Activated T-cell treated with anti-CD3 and anti-CD28 coated beads, Interleukin-2, amount 50 U/mL, for 72 hours (primary cell): ENCODE measurements at places on chromosomes 7 and 10.
A peak's percentile ranks its signal among the peaks of the same experiment; 100 is the strongest.

DNA sequence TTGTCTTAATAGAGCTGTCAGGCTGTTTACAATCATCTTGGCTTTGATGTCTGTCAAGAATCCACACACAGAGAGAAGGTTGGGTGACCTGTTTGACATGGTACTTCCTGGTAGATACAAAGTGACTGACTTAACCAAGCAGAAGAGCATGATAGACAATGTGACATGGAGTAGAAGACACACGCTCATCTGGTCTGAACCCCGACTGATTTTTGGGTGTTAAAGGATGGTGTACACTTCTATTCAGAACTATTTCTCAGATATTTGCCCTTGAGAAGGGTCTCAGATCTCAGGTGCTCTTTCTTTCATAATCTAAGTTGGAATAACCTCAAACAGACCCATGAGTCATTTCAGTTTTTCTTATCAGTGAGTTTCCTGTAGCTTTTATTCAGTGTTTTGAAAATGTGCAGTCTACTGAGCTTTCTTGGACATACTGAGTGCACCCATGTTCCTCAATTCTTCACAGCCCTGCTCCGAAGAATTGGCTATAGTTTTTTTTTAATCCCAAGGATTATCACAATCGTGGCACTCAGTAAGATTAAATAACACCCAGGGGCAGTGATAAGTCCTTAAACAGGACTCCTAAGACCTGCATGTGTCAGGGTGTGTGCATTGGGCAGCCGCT is 46.4 kb upstream of the NXPH1 start:
- no peak for DNase-seq
- no peak overlapping the region for H3K4me3 ChIP-seq
- peaks cover 28% of the 10 kb centered on the region for H3K27me3 ChIP-seq
- no peaks in the 10 kb centered on the region for H3K36me3 ChIP-seq
- peaks cover 10% of the 10 kb centered on the region for H3K4me1 ChIP-seq

GRCh38 chr10:86372784-86373239 is 6.2 kb upstream of the GRID1 start:
- H3K4me3 ChIP-seq, result no peak overlapping the region
- H3K36me3 ChIP-seq, result no peaks in the 10 kb centered on the region
- no peaks in the 10 kb centered on the region for H3K4me1 ChIP-seq
- DNase-seq, result no peak
- peaks cover 50% of the 10 kb centered on the region for H3K27me3 ChIP-seq

DNA sequence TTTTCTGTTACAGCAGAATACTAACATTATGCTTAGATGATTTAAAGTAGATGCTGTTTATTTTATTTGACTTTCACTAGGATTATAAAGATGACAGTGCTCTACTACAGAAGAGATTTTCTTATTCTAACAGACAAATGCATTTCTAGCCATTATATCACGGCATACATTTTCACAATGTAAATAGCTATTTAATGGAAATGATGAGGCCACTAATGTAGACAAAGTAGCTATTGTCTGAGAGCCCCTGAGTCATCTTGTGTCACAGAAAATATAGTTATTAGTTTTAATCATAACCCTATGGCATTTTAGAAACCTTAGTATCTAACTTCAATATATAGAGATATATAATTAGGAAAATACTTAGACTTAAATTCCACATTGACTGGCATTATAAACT is 158.0 kb upstream of the AHR start:
- H3K27me3 ChIP-seq, result no peaks in the 10 kb centered on the region
- no peaks in the 10 kb centered on the region for H3K36me3 ChIP-seq
- no peak overlapping the region for H3K27ac ChIP-seq
- no peak overlapping the region for H3K4me3 ChIP-seq

DNA sequence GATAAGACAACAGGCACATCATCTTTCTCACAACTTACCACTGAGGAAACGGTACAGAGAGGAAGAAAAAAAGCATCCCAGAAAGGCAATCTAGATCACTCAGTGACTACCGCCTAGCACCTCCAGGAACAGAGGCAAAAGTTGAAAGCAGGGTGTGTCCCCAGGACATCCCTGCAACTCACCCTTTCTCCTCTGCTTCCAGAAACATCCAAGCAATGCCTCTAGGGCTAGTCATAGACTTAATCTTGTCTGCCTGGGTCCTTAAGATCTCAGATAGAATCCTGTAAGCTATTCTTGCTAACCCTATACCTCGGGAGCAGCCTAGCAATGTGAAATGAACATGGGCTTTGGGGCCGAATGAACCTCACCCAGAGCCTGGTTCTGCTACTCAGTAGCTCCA is 18.8 kb upstream of the PDCD4 start:
- peak overlapping the region; percentile 68 for H3K4me3 ChIP-seq
- H3K27me3 ChIP-seq, result no peaks in the 10 kb centered on the region
- peaks cover 8% of the 10 kb centered on the region for H3K36me3 ChIP-seq
- peaks cover 77% of the 10 kb centered on the region for H3K4me1 ChIP-seq

DNA sequence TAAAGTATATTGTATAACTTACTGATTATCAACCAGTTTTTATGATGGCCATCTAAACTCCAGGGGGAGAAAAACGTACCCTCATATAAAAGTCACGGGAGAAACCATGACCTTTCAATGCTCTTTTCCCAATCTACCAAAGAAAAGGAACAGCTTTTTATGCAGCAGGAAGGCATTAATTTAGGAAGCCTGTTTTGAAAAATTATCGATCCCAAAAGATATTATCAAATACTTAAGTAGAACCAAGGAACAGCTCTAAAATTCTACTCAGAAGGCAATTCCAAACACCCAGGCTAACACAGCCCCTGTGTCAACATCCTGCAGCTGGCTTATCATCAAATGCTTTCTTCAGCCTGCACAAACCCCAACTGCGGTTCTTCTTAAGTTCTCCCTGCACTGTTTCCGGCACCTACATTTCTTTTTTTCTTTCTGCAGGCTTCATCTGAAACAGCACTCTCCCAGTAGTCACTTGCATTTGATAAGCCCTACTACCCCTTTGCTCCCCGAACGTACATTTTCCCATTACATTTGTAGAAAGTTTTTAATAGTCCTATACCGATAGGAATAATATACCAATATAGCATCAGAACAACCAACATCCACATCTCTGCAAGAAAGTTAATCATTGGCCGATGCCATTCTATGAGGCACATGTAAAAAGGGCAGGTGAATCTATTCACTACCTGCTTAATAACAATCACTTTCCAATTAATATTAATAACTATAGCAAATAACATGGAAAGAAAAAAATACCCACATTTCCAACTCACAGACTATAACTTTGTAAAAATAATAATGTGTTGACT is 47.9 kb downstream of the PIP4K2A start:
- no peaks in the 10 kb centered on the region for H3K27me3 ChIP-seq
- DNase-seq, result peak; percentile 60
- H3K4me3 ChIP-seq, result peak overlapping the region; percentile 97
- peaks cover 82% of the 10 kb centered on the region for H3K4me1 ChIP-seq

GRCh38 chr7:30478349-30479201 is at the start of gene NOD1:
NOD1 (minus strand) TSS chr7:30478784; CDS start chr7:30456921, 21,863 bp downstream.
- H3K27ac ChIP-seq, result peak within 1 kb of the TSS; percentile 91
- H3K36me3 ChIP-seq, result peaks cover 5% of the 10 kb centered on the region

GRCh38 chr7:132866144-132866531 is 215.8 kb downstream of the CHCHD3 start:
- H3K4me1 ChIP-seq, result no peaks in the 10 kb centered on the region
- peaks cover 3% of the 10 kb centered on the region for H3K36me3 ChIP-seq
- DNase-seq, result no peak
- no peaks in the 10 kb centered on the region for H3K27me3 ChIP-seq
- no peak overlapping the region for H3K27ac ChIP-seq

GRCh38 chr10:58608351-58608750 is 95.7 kb downstream of the BICC1 start:
- H3K4me3 ChIP-seq, result no peak overlapping the region
- no peaks in the 10 kb centered on the region for H3K27me3 ChIP-seq
- DNase-seq, result no peak
- no peaks in the 10 kb centered on the region for H3K4me1 ChIP-seq
- H3K36me3 ChIP-seq, result no peaks in the 10 kb centered on the region

DNA sequence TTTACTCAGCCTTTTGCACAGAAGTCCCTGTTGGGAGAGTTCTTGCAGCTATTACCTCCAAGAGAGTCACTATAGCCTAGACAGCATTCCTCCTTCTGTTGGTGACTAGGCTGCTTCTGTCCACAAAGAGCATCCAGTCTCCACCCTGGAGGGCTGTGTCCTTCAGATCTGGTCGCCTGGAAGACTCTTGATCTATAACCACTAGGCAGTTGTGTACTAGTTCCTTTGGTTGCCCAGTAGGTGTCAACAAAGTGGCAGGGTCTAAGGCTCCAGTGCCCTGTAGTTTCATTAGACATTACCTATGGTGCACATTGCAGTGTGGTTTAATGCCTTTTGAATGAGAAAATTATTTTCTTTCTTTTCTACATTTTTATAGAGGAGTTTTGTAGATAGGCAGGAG is 11.3 kb upstream of the AKR1C2 start:
- no peaks in the 10 kb centered on the region for H3K36me3 ChIP-seq
- H3K4me3 ChIP-seq, result no peak overlapping the region
- no peak for DNase-seq
- H3K27ac ChIP-seq, result no peak overlapping the region

DNA sequence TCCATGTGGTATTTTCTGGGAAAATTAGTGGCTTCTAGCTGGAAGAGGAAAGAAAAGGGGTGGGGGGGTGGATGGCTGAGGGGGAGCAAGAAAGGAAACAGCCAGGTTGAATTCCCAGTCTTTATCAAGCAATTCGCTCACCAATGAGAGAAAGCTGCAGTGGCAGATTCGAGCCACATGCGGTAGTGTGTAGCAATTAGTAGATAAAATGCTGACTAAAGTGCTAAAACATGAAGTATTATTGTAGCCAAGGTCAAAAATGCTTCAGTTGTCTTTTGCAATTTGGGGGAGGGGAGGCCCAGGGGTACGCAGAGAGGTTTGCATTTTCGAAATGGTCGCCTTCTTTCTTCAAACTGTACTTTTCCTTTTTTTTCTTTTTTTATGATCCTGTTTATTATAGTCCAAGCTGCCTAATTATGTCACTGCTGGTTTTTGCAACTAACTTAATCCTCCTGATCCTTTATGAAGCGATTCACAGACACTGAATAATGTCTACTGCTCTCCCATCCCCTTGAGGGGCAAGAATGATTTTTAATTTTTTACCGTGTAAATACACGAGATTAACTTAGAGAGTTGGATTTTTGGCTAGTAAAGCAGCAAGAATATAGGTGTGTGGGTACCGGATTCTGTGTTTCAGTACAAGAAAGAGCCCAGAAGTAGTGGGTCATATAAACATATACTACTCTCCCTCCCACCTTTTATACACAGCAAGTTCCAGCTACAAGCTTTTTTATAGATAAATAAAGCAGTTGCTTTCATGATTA is 3.6 kb upstream of the ARID5B start:
- no peaks in the 10 kb centered on the region for H3K27me3 ChIP-seq
- peak overlapping the region; percentile 88 for H3K4me3 ChIP-seq
- peaks cover 48% of the 10 kb centered on the region for H3K4me1 ChIP-seq

- H3K36me3 ChIP-seq, result no peaks in the 10 kb centered on the region
- DNase-seq, result no peak
- H3K4me3 ChIP-seq, result no peak overlapping the region
Measured at GRCh38 chr7:20310963-20311742, 19.5 kb upstream of the ITGB8 start.

DNA sequence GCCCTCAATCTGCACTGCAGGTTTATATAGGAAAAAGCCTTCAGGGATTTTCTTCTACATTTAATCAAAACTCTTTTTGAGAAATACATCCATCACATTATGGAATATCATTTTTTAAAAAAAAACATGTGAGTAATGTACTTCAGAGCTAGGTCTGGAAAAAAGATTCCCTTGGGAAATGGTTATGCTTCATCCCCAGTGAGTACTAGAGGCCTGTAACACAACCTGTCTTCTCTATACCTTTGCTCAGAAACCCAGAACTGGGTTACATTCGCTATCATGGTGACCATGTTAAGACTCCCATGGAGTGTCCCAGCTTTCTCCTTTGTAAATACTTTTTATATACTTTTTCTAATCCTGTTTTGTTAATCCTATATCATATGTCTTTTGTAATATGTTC is 186.9 kb downstream of the LRRTM3 start:
- no peaks in the 10 kb centered on the region for H3K36me3 ChIP-seq
- no peak for DNase-seq

GRCh38 chr7:64744680-64745079 is 49.5 kb upstream of the ZNF138 start:
- H3K27me3 ChIP-seq, result no peaks in the 10 kb centered on the region
- no peak overlapping the region for H3K4me3 ChIP-seq
- no peak for DNase-seq
- no peaks in the 10 kb centered on the region for H3K4me1 ChIP-seq
- H3K27ac ChIP-seq, result no peak overlapping the region

DNA sequence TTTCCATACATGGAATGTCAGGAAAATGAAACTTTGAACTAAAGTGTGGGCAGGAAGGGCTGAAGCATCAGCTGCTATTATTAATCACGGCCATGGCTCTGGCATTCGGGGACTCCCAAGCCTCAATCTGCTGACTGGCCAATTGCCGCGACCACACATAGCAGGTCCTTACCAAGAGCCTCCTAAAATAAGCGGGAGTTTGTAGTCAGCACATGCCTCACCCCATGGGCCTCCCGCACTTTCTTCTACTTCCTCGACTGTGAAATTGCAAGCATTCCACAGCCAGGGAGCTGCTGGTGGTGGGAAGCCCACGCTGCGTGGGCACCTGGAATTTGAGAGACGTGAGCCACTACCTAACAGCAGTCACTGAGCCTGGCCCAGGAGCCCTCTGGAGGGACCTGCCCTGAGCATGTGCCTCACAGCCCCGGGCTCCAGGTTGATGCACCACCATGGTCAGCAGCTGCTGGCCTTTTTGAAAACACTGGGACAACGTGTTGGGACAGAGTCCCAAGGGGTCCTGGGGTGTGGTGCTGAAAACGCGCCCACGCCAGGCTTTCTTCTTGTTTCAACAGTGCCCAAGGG is 211.4 kb downstream of the TNS3 start:
- H3K27ac ChIP-seq, result no peak overlapping the region
- no peak overlapping the region for H3K4me3 ChIP-seq
- DNase-seq, result no peak
- H3K4me1 ChIP-seq, result no peaks in the 10 kb centered on the region

DNA sequence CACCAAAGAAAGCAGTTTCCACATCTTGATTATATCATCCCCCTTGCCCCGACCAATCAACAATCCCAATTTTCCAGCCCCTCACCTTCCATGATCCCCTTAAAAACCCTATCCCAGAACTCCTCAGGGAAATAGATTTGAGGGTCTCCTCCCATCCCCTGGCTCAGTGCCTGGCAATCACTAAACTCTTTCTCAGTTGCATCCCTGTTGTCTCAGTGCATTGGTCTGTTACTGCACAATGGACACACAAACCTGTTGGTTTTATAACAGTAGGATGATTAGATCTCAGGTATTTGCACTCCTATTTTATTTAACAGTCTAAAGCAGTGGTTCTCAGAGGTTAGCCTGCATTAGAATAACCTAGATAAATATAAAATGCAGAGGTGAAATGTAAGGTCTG is 45.2 kb upstream of the RELN start:
- no peak overlapping the region for H3K27ac ChIP-seq
- DNase-seq, result no peak
- H3K36me3 ChIP-seq, result no peaks in the 10 kb centered on the region
- H3K27me3 ChIP-seq, result peaks cover 19% of the 10 kb centered on the region

GRCh38 chr7:129436335-129436923 is 2.2 kb downstream of the STRIP2 start:
- peaks cover 24% of the 10 kb centered on the region for H3K36me3 ChIP-seq
- H3K27ac ChIP-seq, result peak overlapping the region; percentile 34
- DNase-seq, result peak; percentile 2
- peak overlapping the region; percentile 95 for H3K4me3 ChIP-seq
- H3K27me3 ChIP-seq, result peaks cover 20% of the 10 kb centered on the region
- H3K4me1 ChIP-seq, result peaks cover 64% of the 10 kb centered on the region
